ENCODE measurements at places on chromosomes 7 and 10.

DNA sequence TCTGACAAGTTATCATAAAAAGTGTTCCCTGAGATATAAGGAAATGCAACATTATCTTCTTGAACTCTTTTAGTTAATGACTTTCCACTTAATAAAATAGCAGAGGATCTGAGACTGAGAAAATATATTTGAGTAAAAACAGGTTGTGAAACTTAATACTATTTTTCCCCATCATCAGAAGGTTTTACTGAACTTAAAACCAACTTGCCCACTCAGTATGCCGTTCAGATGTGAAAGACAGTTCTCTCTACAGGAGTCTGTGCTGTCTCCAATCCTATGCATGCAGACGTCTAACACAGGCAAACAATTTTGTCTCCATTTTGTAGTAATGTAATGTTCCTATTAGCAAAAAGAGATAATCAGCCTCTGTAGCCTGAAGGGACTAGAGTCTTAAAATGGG is 38.2 kb upstream of the CYP2C18 start:
- DNase-seq, result no peak

GRCh38 chr7:118055647-118056046 is 128.3 kb upstream of the LSM8 start:
- DNase-seq, result no peak

DNA sequence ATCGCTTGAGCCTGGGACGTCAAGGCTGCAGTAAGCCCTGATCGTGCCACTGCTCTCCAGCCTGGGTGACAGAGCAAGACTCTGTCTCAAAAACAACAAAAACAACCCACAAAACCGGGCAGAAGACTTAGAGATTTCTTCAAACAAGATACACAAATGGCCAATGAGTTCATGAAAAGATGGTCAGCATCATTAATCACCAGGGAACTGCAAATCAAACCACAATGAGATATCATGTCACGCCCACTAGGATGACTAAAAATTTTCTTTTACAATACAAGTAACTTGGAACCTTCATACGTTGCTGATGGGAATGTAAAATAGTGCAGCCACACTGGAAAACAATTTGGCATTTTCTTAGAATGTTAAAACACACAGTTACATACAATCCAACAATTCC is 77.3 kb upstream of the GRID1 start:
- no peak for DNase-seq

DNA sequence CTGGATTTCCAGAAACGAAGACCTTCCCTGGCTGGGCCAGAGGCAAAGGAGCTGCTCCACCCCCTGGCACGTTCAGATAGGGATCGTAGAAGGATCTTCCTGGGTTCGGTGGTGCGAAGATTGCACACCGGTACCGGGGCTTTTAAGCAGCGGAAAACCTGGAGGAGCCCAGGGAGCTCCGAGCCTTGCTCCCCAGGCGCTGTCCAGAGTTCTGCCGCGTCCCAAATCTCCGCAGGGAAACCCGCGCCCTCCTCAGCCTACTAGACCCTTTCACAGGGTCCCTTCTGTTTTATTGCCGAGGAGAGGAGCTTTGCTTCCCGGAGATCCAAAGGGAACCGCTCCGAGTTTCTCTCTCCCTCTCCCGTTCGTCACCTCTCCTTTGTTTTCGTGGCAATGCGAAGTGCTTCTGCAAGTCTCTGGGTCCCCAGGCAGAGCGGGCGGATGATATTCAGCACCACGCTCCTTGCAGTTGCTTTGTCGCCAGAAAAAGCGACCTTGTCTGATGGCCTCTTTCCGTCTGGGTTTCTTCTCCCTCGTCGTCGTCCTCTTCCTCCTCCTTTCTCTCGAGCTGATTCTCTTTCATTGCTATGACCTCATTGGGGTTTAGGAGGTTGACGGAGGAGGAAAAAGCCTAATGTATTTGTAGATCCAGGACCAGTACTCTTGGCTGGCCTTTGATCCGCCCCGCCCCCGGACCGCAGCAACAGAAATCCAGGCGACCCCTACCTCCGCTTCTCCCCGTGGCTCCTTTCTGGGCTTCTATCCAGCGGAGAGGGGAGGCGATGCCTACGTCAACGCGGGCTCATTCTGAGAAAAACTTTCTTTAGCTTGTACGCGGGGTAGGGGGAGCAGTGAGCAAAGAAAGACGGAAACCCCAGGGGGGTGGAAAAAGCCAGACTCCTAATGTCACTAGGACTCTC is at the start of gene TMEM196:
Gene TMEM196, minus strand, starts transcription at position 777 of the 920 bp plus-strand sequence. CDS start 921 bp downstream, outside the sequence.
- no peak for DNase-seq

DNA sequence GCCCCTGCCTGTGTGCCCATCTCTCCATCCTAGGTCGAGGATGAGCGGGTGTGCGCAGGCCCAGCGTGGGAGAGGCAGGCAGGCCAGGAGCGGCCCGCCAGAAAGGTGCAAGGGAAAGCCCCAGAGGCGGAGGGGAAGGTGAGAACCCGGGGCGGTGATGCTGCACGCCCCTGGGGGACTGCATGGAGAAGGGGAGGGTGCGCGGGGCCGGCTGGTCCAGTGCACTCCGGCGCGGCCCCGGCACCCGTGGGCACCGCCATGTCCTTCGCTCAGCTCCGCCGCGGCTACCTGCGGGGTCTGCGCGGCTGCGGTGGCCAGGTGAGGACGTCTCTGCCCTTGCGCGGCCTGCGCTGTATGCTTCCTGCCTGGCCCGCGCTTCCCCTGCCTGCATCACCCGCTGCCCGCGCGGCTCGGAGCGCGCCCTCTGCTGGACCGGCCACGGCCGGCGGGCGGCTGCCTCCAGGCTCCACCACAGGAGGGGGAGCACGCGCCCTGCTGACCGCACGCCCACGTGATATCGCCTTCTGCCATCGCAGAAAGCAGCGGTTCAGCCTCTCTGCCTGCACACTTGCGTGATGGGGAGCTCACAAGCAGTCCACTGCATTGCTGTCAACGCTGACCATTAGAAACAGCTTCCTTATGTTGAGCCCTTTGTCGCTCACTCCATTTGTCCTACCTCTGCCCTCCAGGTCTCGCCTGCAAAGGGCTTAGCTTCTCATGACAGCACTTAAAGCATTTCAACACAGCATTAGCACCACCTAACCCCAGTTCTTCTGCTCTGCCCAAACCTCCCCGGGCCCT is 73.9 kb downstream of the CXCL12 start:
- DNase-seq, result peak; percentile 41

GRCh38 chr7:129311429-129311828 is 86.6 kb downstream of the AHCYL2 start:
- DNase-seq, result no peak

DNA sequence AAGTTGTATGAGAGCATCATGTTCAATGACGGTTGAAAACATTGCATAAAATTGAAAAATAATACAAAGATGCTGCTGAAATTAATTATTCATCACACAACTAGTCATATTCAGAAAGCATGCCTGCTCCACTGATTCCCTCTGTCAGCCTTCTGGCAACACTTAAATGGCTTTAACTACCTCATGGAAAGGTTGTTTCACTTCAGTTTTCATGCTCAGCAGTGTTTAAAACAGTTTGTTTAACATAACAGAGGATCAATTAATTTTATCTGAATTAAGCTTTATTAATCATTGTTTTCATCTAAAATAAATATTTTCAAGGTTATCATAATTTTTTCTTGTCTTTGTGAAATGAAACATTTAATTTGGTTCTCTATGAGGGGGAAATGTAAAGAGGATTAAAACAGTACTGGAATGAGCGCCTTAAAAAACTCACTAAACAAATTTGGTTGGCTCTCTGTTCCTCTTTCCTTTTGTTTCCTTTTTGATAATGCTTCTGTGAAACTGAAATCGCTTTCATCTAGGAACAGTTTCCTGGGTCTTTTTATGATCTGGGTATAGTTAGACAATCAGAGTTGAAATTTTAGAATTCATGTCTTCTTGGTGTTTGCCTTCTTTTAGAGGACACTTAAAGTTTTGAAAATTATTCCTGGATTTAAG is 427.4 kb downstream of the SH2D4B start:
- DNase-seq, result no peak

- DNase-seq, result no peak
Measured at GRCh38 chr10:6603142-6604125, 23.4 kb upstream of the PRKCQ start.

DNA sequence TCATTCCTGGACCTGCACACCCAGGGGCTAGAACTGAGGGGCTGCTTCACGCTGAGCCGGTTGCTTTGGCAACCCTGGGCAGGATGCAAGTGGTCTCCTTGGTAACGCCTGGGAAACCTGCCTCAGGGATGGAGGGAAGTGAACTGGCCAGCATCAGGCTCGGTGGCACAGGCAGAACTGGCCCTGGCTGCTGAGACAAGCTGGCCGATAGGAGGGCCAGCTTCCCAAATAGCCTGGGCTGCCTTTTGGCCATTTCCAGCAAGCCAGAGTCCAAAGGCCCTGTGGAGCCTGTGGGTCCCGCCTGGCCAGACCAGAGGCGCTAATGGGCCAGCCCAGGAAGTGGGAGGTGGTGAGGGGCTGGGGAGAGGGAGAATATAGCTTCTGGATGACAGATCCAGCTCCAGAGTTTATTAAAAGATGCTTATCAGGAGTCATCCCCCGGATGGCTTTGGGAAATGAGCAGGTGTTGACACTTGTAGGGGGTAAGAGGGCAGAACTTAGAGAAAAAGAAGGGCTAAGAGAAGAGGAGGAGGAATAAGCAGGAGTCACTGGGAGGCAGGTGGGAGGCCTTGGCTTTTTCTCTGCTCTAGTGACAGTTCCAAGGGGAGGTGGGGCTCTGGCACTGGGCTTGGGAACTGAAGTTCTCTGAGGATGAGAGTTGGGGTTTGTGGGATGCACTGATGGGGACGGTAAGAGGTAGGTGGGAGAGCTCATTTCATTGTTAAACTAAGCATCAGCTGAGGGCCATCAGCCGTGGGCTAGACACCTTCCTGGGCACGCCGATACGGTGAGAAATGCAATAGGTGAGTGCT is 9.6 kb downstream of the NEURL1 start:
- no peak for DNase-seq

DNA sequence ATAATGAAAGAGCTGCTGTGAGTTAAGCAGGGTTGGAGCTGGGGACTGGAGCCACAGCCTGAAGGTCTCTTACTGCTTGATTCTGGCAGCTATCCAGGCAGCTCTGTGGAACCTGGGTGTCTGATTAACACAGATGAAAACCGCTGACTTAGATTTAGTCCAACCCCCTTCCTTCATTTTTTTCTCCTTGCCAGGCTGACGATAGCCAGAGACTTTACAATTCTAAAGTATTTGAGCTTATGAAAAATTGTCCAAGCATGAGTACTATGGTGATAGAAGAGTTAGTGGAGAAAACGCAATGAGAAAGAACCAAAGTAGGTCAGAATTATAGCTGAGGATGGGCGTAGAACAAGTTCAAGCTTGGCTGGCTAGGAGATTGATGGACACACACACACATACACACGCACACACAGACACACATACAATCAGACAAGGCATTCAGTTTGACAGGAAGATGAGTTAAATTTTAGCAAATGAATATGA is 13.5 kb upstream of the GPR85 start:
- DNase-seq, result peak; percentile 60

- DNase-seq, result no peak
Measured at GRCh38 chr7:117283371-117283770, 39.5 kb downstream of the WNT2 start.

GRCh38 chr10:71998840-71999194 is 34.6 kb downstream of the CHST3 start:
- DNase-seq, result no peak

DNA sequence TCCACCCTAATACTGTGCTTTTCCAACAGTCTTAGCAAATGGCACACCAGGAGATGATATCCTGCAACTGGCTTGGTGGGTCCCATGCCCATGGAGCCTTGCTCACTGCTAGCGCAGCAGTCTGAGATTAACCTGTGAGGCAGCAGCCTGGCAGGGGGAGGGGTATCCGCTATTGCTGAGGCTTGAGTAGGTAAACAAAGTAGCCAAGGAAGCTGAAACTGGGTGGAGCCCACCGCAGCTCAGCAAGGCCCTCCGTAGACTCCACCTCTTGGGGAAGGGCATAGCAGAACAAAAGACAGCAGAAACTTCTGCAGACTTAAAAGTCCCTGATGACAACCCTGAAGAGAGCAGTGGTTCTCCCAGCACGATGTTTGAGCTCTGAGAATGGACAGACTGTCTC is 399.0 kb downstream of the CCSER2 start:
- no peak for DNase-seq

GRCh38 chr7:55247428-55247827 is 117.7 kb upstream of the LANCL2 start:
- DNase-seq, result no peak
